ENCODE measurements at places on chromosomes 1 and 21.

DNA sequence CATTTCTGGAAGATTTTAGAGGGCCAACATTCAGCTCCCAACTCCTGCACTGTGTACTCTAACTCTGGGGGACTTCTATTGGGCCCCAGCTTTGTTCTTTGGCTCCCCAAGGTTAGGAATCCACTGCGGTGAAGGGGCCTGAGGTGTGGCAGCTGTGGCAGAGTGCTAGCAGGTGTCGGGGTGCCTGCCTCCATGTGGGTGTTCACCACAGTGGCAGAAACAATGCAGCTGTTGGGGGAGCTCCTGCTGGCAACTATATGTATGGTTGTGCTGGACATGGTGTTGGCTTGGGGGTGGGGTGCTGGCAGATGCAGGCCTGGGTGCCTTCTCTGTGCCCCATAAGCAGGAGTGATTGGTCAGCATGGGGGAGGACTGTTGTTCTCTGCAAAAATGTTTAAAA lies 95.5 kb downstream of the ST6GALNAC3 start:
- H3K27ac ChIP-seq, result no peak overlapping the region
- H3K4me1 ChIP-seq, result no peaks in the 10 kb centered on the region

- no peak overlapping the region for H3K27ac ChIP-seq
- H3K4me1 ChIP-seq, result no peaks in the 10 kb centered on the region
- peaks cover under 1% of the 10 kb centered on the region for H3K36me3 ChIP-seq
- H3K4me3 ChIP-seq, result no peak overlapping the region
- DNase-seq, result no peak
These were observed 18.8 kb downstream of the IFI44 start for GRCh38 chr1:78668427-78668826.

- no peaks in the 10 kb centered on the region for H3K36me3 ChIP-seq
- no peak overlapping the region for H3K27ac ChIP-seq
- peaks cover 8% of the 10 kb centered on the region for H3K4me1 ChIP-seq
- no peak for DNase-seq
- H3K27me3 ChIP-seq, result peaks cover 43% of the 10 kb centered on the region
These were observed 341.2 kb downstream of the PTPRU start for GRCh38 chr1:29577512-29577911.

- no peaks in the 10 kb centered on the region for H3K27me3 ChIP-seq
- H3K4me1 ChIP-seq, result peaks cover 16% of the 10 kb centered on the region
- H3K27ac ChIP-seq, result no peak overlapping the region
- no peak overlapping the region for H3K4me3 ChIP-seq
- no peaks in the 10 kb centered on the region for H3K36me3 ChIP-seq
These were observed 32.7 kb upstream of the KHDRBS1 start for GRCh38 chr1:31980835-31981455.

- no peaks in the 10 kb centered on the region for H3K27me3 ChIP-seq
- no peak overlapping the region for H3K4me3 ChIP-seq
- H3K27ac ChIP-seq, result no peak overlapping the region
- no peaks in the 10 kb centered on the region for H3K36me3 ChIP-seq
- no peak for DNase-seq
These were observed 114.5 kb downstream of the OMA1 start for GRCh38 chr1:58431901-58432620.

GRCh38 chr1:82919837-82920236 lies 1079.1 kb downstream of the TTLL7 start:
- H3K27me3 ChIP-seq, result no peaks in the 10 kb centered on the region
- no peak overlapping the region for H3K4me3 ChIP-seq
- H3K36me3 ChIP-seq, result no peaks in the 10 kb centered on the region
- H3K4me1 ChIP-seq, result peaks cover 25% of the 10 kb centered on the region
- H3K27ac ChIP-seq, result peak overlapping the region; percentile 62
